ENCODE measurements at places on chromosomes 16 and 17.

DNA sequence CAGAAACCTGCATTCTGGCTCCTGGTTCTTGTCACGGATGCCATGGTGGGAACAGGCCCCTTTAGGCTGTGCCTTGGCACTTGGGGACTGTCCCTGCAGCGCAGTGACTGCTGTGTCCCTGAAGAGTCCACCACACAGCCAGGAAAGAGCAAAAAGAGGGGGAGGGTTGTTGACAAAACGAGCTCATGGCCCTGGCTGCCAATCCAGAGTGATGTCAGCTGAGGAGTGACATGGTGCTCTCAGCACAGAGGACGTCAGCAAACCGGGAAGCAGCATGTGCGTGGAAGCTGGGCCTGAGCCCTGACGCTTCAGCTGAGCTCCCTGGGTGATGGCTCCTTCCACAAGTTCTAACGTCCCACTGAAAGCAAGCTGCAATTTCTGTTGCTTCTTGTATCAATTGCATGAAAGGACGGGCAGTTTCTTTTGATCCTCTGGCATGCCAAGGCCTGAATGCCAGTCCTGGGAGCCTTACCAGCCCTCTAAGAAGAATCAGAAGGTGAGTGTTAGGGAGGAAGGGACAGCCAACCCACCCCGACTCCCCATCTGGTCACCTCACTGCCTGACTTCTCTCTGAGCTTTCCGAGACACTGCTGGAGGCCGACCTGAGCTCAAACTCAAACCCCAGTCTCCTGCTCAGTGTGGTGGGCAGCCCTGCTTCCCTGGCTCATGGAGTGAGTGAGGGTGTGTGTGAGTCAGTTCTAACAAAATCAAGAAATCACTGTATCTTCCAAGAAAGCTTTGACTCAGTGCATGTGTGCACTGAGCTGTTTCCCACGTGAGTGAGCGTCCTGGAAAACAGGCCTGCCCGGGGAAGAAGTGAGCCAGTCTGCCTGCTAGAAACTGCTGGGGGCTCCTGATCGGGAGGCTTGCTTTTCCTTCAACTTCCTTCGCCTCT, 14.7 kb upstream of the WNT3 start:
- DNase-seq: peak; percentile 46

GRCh38 chr17:17377071-17377967, 74.1 kb downstream of the NT5M start:
- no peak for DNase-seq

- DNase-seq: peak; percentile 28
These were observed at the start of gene SLC16A11 for GRCh38 chr17:7043497-7044198. SLC16A11 (minus strand) TSS chr17:7044092; CDS start chr17:7043513, 579 bp downstream.

DNA sequence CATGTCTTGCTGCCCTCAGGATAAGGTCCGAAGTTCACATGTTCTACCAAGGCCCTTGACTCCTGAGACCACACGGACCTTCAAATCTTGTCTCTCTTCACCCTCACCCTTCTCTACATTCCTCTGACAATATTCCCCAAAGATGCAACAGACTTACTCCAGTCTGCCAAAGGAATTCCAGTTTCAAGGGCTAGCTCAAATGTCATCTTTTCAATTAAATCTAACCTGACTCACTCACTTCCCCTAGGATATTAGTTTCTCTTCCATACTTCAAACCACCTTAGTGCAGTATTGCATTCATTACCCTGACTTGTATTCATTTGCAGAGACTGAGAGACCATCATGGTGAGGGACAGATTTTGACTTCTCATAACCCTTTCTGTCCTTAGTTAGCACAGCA, 59.6 kb upstream of the ADCY9 start:
- no peak for DNase-seq

DNA sequence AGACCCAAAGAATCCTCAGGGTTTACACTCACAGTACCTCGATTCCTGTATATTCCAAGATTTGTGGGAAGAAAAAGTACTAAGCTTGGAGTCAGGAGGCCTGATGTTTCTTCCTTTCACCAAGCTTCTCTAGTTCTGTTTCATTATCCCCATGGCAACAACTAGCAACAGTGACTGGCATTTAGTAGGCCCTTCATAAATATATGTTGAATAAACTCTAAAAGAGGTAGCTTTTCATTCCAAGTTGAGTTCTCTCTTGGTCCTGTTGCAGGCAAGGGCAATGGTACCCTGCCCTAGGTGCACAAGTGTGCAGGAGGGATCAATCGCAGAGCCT, 527 bp upstream of the UBE2Z start:
- no peak for DNase-seq

DNA sequence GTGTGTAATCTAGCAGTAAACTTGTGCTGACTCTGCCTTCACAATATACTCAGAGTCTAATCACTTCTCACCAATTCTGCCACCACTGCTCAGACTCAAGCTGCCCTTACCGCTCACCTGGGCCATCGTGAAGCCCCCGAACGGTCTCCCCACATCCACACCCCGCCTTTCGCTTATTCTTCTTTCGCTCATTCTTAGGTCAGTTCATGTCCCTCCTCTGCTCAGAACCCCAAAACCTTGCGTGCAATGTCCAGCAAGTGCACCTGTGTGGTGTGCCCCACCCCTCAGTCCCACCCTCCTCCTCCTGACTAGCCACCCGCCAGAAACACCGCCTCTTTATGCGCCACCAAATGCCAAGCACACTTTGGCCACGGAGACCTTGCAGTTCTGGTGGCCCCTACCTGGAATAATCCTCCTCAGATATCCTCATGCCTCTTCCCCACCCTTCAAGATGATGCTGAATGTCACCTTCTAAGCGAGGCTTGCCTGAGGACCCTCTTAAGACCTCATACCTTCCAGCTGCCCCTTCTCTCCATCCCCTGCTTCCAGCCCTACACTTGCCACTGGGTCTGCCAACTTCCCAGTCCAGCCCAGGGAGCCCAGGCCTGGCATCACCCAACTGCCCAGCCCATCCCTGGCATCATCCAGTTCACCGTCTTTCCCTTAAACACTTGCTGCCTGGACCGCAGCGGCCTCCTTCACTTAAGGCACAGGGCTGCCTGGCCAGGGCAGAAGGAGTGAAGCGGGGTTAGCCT, 34.3 kb upstream of the RBFOX3 start:
- no peak for DNase-seq

DNA sequence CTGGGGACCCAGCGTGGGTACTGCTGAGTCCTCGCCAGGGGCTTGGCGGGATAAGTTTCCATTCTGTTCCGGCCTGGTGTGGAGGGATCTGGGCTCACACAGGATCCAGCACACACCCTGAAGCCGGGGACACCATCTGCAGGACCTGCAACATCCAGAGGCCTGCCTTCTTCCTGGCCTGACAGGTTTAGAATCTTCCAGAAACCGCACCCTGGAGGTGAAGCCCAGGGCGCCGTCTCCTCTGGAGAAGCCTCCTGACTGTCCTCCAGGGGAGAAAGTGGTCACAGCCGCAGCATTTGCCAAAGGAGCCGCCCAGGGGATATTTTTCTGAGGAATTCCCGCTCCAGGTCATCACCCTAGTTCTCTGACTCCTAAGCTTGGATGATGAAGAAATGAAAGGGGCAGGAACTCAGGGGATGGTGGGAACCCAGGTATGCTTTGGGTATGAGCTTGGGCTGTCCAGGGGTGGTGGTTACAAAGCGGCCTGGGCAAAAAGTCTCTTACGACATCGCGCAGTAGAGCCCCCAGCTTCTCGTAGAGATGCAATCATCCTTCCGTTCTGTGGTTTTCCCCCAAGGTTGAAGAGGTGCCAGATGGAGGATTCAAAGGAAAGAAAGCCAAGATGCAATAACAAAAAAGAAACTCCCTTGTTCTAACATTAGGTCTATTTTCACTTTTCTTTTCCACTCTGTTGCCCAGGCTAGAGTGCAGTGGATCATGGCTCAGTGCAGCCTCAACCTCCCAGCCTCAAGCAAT, 9.1 kb upstream of the CRISPLD2 start:
- DNase-seq: no peak

DNA sequence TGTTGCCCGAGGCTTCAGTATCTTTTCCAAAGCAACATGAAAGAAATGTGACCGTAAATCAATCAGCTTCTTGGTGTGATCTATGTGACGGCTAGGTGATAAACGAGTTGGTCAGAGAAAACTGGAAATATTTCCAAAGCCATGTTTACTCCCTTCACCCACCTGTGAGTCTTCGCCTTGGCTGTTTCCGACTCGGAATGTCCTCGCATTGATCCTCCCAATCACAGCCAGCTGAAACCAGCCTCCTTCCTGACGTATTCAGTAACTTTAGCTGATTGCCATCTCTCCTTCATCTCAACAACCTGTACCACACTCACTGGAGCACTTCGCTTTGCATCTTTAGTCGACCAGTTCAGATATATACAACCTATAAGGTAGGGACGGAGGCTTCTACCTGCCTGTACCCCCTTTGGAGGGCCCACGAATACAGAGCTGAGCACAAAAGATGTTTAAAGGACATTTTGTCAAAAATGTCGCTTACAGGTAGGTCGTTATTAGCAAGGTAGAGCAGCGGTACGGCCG, 705 bp downstream of the KRABD2 start:
- peak; percentile 47 for DNase-seq

DNA sequence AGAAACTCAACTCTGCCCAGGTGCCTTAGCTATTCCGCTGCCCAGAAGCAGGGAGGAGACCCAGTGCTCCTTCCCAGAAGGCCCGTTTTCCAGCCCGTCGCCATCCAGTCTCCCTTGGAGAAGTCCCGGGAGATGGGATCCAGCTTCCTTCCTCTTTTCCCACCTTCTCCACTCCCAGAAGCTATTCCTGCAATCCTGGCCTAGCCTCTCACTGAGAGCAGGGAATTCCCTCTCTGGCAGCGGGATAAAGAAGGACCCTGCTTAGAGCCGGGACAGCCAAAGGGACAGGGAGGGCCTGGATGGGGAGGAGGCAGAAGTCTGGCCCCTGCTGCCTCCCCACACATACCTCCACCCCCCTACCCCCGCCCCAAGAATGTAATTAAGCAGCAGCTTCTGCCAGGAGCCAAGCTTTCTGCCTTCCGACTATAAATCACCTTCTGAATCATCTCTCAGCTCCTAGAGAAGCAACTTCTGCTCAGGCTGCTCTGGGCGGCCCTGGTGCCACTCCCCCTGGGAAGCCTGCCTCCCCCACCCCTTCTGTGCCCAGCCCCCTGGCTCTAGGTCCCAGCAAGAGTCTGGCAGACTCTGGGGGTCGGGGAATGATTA, 6.4 kb downstream of the WNT3 start:
- no peak for DNase-seq

GRCh38 chr17:35057332-35057915, 6.1 kb downstream of the RFFL start:
- peak; percentile 17 for DNase-seq

DNA sequence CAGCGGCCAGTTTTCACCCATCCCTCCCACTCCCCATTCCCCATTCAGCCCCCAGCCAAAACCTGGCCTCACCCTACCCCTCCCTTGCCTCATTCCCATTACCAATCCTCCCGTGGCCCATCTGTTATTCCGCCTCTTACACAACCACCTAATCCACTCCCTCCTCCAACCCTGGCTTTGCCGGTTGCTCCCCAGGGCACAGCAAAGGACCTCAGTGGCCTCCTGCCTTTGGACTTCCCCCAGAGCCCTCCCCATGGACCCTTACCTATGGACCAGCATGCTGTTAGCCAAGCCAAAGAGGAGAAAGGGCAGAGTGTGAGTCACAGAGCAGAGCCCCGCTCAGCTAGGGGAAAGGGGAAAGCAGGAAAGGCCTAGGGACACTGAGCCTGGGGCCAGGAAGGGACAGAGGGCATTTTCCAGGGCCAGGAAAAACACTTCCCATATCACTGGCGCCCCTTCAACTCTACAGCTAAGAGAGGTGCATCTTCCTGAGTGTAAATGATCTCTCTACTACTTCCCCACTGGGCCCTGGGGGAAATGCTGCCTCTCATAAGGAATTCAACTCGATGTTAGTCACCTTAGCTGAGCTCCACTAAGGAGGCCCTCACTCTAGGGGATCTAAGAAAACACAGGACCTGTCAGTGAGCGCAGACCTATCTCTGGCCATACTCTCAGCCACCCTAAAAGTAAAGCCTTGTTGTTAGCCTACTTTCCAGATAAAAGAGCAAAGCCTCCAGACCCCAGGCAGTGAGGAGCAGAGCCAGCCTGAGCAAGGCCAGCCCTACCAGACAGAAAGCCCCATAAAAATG, 10.6 kb downstream of the PEMT start:
- no peak for DNase-seq

- peak; percentile 81 for DNase-seq
These were observed 6.7 kb upstream of the KRT31 start for GRCh38 chr17:41404024-41404671.

GRCh38 chr16:66070140-66070917, 296.2 kb upstream of the CDH5 start:
- DNase-seq: peak; percentile 25

GRCh38 chr17:61880589-61881102, 17.3 kb upstream of the BRIP1 start:
- no peak for DNase-seq

DNA sequence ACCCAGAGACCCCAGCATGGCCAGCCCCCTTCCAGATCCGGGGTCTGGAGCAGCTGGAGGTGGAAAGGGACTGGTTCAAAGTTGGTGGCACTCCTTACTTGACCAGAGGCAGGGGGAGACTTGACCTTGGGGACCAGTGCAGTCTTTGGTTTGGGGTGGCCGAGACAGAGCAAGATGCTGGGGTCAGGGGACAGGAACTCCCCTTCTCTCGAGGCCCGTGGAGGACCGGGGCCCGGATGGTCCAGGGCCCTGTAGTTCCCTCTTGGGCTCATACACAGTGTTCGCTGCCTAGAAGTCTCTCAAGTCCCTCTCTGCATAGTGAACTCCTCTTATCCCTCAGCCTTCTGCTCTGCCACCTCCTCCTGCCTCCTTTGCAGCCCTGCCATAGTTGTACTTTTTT, 601 bp upstream of the PRSS33 start:
- DNase-seq: no peak

DNA sequence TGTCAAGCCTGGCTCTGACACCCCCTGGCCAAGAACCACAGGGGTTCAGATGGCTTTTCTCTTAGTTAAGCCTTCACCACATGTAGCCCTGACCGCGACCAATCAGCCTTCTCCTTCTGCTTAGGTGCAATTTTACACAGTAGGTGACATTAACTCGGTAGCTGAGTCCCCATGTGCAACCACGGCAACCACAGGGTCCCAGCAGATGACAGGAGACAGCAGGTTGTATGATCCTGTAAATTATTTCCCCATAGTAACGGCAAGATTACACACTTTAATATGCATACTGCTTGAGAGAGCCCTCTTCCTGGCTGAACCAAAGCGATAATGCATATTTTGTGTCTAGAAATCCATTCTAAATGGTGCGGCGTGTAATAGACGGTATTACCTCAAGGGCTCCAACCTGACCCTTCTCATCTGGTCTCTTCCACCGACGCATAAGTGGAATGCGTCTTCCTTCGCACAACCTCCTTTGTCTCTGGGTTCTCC, 458.7 kb upstream of the ZFHX3 start:
- no peak for DNase-seq

Measured in NCI-H510A treated with DMSO at 0.1 percent for 48 hours (cell line).